LHCN-M2 (cell line): ENCODE measurements at places on chromosomes 13 and 19. TPM values are rescaled to one million over a fixed set of nuclear protein-coding genes. Genes with fewer than 3 reads are reported as not detected.

ATXN8OS gene
- not detected in 2 replicates for total RNA-seq

ZNF222 gene
- 3.8 and 5.7 TPM in 2 replicates for total RNA-seq

GRCh38 chr19:34235425-34235940, 18.9 kb upstream of the GARRE1 start:
- DNase-seq, result no peak

GRCh38 chr19:30391554-30392551, 19.7 kb downstream of the ZNF536 start:
- no peak for DNase-seq

GRCh38 chr13:113013303-113013702, 44.3 kb downstream of the MCF2L start:
- no peak for DNase-seq

- no peak for DNase-seq
Observed at GRCh38 chr13:73966331-73966730, 167.9 kb downstream of the KLF12 start.

DNA sequence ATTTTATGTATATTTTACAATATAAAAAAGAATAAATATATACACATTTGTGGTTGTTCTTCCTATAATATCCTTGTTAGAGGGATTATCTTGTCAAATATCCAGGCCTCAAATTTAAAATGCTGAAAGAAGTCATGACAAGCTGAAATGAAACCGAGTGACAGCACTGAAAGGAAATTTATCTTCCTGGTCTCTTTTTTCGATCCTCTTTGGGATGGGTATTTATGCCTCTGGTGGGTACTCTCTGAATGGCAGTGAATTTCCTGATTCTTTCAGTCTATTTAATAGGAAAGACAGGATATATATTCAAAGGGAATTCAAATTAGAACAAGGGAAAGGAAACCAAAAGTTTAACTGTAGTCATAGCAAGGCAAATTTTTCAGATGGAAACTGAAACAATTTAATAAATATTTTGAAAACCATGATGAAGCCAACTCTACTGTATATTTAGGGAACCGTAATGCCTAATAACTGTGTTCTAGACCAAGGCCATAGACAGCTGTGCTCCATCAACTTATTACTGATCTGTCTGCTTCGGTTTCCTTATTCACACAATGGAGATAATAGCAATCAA, 97.9 kb downstream of the DLEU7 start:
- no peak for DNase-seq

- DNase-seq, result no peak
Observed at GRCh38 chr19:38676878-38677646, 29.6 kb downstream of the ACTN4 start.
